D721Med (cell line): ENCODE measurements at places on chromosomes 16 and 17.

DNA sequence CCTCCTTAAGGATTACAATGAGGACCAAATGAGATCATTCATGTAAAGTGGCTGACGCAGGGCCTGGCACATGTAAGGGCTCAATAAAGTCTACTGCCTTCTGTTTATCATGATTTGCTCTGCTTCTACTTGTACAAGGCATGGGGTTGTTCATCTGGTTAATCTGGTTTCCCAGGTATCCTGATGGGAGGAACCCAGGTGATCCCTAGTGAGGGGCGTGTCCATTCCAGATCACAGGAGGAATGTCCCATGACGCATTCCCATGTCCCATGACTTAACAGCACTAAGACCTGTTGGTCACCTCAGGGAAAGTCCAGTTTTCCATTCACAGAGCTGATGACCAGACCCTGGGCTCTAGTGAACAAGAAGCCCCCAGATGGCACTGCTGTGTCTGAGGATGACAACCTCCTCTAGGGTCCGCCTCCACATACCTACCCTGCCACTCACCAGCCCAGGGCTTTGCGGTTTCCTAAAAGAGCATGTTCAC lies 11.5 kb upstream of the TPPP3 start:
- no peak for DNase-seq

DNA sequence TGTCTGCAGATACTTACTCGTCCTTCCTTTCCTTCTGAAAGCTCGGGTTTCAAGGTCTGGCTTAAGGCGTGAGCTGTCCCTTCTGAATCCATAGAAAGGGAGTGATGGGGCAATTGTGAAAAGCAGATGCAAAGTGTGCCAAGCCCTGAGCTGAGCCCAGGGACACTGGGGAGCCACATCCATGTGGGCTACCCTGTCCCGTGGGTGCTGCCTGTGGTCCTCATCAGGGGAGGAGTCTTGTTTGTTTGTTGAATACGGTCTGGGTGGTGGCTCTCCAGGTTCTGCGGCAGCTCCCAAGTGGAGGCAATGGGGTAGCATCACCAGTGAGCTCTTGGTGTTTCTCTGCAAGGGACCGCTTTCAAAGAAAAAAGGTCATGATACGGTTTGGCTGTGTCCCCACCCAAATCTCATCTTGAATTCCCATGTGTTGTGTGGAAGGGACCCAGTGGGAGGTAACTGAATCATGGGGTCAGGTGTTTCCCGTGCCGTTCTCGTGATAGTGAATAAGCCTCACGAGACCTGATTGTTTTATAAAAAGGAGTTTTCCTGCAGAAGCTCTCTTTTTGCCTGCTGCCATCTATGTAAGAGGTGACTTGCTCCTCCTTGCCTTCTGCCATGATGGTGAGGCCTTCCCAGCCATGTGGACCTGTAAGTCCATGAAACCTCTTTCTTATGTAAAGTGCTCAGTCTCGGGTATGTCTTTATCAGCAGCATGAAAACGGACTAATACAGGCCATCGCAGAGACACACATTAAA lies 1.0 kb upstream of the ALG1 start:
- no peak for DNase-seq

DNA sequence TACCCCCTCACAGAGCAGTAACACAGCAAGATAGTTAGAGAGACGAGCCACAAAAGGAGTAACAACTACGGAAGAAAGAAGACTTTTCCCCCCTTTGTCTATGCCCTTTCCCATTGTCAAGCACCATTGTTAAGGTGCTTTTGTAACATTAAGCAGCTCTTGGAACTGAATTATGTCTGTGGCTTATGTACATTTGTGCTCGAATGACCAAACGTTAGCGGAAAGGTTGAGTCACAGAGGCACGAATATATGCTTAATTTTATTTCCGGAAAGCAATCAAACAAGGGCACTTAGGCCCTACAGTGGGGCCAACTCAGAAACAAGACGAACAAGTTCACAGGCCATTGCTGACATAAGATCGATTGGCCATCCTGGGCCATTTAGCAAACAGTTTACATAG lies 109.5 kb downstream of the ANKFN1 start:
- no peak for DNase-seq

DNA sequence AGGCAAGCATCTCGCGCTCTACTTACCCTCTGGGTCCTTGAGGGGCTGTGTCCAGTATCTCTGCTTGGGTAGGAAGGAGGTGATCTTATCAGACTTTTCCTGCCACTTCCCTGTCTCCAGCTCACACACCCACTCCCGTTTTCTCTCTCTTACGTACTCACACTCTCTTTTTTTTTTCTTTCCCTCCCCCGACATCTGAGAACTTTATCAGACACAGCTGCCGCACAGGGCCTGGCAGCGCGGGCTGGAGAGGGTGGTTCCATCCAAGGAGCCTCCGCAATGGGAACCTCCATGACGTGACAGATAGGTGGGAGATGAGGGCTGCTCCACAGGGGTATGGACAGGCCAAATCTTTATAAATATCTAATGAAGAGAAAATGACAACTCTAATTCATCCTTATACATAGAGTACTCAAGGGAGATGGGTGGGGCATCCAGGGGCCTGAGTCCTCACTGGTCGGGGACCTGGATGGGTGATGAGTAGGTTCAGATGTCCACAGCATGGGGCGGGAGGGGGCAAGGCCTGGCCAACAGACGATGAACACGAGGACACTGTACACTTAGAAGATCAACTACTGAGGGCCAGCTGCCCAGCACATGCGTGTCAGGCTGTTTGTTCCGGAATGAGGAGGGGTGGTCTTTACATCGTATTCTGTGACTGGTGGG lies 23.3 kb downstream of the MINK1 start:
- DNase-seq = no peak

- no peak for DNase-seq
Measured at GRCh38 chr16:10242916-10243315, 60.7 kb upstream of the GRIN2A start.

DNA sequence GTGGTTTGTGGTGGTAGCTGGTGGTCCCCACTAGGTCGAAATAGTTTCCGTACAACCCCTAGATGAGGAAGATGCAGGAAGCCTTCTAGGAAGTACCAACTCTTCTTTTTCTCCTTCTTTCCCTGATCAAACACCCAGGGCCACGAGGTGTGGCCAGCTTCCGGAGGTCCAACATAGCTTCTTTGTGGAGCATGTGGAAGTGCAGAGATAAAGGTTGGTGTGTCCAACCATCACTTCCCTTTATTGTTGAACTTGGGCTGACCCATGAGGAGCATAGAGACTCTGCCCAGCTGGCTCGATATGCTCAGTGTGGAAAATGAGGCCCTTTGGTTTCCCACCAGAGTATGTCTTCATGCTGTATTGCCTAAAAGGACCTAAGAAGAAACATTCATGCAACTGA lies 6.3 kb upstream of the RGS9 start:
- DNase-seq = no peak

DNA sequence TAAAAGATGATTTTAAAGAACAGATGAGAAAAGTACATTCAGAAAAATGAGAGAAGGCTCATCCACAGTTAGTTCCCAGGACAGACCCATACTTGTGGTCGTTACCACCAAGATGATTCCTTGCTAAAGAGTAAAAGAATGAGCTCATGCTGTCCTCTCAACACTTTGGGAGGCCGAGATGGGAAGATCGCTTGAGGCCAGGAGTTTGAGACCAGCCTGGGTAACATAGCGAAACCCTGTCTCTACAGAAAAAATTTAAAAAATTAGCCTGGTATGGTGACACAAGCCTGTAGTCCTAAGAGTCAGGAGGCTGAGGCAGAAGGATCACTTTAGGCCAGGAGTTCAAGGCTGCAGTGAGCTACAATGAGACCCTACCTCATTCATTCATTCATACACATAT lies 60.7 kb upstream of the CNEP1R1 start:
- DNase-seq = no peak

GRCh38 chr16:1420111-1420539 lies 422 bp downstream of the UQCC4 start:
- DNase-seq = no peak

- no peak for DNase-seq
Measured at GRCh38 chr16:19236561-19237209, 48.8 kb upstream of the CLEC19A start.

DNA sequence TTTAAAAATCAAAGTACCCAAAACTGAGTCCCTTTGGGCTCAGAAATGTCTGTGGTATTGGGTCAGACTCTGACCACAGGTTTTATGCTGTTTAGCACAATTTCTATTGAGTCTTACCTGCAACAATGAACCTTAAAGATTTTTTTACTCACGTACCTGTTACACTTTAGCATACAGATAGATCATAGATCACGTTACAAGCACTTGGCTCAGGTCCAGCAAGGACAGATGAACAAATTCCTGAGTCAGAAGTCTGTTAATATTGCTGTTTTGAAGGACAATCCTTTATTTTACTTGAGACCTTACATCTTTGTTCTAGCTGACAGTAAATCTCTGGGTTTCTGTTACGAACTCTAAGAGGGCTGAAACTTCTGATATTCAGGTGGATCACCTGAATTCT lies 12.8 kb downstream of the SLC7A6OS start:
- no peak for DNase-seq

- no peak for DNase-seq
Measured at GRCh38 chr16:89727406-89728120, 6.2 kb downstream of the ZNF276 start.

DNA sequence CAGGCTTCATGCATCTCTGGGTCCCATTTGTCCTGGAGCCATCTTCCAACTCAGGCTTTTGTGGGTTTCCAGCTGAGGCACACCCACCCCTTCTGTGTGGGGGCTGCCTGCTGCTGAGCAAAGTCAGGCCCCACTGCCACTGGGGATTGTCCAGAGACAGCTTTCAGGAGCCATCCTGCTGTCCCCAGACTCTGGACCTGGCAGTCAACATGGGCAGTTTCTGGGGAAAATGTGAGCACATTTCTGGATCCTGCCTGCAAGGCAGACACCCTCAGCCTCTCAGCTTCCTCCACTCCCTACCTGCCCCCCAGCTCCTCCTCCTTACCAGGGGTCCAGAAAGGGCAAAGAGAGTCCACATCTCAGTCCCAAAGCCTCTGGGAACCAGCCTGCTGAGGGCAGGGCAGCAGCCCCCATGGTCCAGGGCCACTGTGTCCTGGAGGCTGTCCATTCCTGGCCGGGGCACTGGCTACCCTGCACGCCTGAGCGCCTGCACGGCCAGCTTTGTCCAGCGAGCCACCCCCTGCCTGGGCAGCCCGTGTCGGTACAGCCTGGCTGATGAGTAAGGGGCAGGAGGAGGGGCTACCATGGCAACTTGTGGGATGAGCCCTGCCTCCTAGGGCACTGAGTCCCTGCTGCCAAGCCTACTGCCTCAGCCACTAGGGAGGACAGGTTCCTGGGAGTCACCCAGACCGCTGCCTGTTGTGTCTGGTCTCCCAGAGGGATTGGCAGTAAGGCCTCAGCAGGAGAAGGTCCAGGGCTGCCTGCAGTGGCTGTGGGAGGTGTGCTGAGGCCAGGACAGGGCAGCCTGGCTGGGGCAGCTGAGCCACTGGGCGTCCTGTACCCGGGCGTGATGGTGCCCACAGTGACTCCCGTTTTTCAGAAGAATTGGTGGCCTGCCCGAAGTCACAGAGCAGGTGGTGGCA lies at the start of gene SLC47A2:
Gene SLC47A2, minus strand, starts transcription at position 477 of the 923 bp plus-strand sequence. Its CDS starts 29 bp downstream, at position 448.
- peak; percentile 4 for DNase-seq

DNA sequence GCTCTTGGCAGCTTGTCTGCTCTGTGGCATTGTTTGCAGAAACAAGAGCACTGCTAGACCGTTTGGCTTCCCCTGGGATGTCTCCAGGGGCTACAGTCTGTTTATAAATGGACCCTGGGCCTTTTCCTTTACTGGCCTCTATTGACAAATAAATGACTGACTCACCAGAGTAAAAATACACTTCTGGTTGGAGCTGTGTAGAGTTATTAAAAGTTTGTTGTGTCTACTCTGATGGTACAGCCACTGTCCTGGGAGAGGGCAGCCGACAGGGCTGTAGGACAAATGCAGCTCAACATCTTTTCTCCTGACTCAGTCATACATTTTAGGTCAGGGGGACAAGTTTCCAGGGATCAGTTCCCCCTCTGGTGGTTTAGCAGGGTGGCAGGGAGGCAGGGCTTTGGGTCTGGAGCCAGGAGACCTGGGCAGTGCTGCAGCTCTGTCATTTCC lies 30.0 kb downstream of the FOXL1 start:
- DNase-seq = no peak

- no peak for DNase-seq
Measured at GRCh38 chr17:9230346-9230745, 209.0 kb downstream of the NTN1 start.

DNA sequence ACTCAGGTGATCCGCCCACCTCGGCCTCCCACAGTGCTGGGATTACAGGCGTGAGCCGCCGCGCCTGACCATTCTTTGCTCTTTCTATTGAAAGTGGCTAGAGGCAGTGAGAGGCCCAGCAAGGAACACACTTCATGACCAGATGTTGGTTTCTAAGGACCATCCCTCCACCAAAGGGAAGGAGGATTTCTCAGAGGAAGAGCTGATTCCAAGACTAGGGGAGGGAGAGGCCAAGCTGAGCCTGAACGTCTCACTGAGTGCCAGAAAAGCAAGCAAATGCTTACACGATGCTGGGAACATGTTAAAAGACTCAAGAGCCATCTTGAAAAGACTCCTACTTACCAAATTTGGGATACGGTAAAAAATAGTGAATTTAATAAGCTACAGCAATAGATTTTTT lies 79.2 kb downstream of the MRM3 start:
- no peak for DNase-seq

- DNase-seq = no peak
Measured at GRCh38 chr16:66471264-66471663, 44.2 kb downstream of the BEAN1 start.

- no peak for DNase-seq
Measured at GRCh38 chr17:41680426-41681040, 8.2 kb upstream of the EIF1 start.

DNA sequence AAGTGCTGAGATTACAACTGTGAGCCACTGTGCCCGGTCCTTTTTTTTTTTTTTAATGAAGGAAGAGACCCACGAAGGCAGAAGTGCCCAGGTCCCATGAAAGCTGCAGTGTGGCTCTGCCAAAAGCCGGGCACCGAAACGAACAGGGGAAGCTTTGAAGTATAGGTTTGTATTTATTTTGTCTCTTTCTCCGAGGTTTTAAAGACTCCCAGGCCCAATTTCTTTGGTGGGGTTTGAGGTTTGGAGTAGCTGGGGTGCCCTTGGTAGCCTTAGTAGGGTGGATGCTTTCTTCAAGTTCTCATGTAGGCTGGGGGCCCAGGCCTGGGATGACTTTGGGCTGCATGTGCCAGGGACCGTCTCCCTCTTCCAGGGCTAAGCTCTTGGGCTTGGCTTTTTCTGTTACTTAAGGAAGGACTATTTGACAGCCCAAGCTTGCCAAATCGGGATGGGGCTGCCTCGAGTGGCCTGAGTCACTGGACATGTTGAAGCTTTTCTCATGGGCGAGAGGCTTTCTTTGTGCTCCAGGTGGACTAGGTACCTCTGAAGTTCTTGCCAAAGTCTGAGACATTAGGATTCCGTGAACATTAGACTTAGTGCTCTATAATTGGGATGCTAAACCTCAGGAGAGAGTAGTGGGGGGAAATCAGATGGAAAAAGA lies 66.3 kb downstream of the WIPI1 start:
- no peak for DNase-seq

GRCh38 chr16:48537909-48538745 lies 71.9 kb downstream of the N4BP1 start:
- no peak for DNase-seq
